ENCODE measurements at places on chromosomes 16 and 17. TPM values are rescaled to one million over a fixed set of nuclear protein-coding genes. Genes with fewer than 3 reads are reported as not detected.

GRCh38 chr17:40074871-40075200 lies 12.1 kb downstream of the THRA start:
- no peak for DNase-seq

DNA sequence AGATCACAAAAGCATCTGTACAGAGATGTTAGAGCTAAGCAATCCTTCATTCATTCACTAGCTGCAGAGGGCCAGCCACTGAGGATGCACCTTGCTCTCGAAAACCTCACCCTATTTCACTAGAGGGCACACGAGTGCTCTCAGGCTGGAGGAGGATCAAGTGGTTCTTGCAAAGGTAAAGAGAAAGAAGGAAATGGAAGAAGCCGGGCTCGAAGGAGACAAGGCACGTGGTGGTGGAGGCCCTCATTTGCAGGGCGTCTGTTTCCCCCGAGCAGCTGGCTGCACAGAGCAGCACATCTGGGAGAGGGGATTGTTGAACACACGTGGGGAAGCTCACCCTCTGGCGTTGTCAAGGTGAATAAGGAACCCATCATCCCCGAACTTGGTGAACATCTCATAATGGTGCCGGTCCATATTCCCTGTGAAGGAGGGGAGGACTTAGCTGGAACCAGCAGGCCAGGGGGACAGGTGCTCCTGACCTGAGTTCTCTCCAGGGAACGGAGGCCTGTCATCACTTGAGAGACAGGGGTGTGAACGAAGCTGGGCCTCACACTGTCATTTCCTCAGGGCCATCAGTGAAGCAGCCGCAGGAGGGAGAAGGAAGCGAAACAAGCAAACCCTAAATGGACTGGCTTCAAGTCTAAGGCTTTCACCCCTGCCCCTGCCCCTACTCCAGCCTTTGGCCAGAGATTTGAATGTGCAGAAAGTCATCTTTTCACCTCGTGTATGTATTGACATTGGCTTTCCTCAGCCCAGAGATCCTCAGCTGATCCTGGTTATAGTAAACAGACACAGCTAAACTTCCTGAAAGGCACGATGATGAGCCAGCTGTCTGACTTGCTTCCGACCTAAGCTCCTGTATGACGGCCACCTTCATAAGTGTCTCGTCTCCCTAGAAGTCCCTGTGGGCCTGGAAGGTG lies 27.6 kb downstream of the PRKAR1A start:
- DNase-seq: no peak

DNA sequence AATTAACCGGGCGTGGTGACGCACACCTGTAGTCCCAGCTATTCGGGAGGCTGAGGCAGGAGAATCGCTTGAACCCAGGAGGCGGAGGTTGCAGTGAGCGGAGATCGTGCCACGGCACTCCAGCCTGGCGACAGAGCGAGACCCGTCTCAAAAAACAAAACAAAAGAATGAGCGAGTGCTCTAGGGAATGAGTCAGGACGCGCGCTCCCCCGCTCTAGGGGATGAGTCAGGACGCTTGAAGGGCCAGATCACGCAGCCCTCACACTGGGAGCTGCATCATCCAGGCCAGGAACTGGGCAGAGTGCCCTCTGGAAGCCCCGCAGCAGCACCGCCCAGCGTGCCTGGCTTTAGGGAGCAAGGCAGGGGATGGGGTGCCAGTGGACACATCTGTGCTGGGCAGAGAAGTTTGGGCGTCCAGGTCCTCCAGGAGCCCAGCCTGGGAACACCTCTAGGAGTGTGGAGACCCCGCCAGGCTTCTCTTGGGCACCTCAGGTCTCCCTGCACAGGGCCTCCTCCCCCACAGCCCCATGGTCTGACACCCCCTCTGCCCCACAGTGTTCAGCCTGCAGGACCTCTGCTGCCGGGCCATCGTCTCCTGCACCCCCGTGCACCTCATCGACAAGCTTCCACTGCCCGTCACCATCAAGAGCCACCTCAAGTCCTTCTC lies 3.9 kb upstream of the WFIKKN1 start:
- no peak for DNase-seq

SPN gene
- total RNA-seq: 3.7 TPM

RGS9 gene
- 6.9 TPM for total RNA-seq

- DNase-seq: no peak
Measured at GRCh38 chr17:60527701-60528100, 1.7 kb upstream of the APPBP2 start.

GRCh38 chr16:78184238-78185183 lies 85.1 kb downstream of the WWOX start:
- no peak for DNase-seq

CEP295NL gene
- total RNA-seq: 0.83 TPM

- DNase-seq: no peak
Measured at GRCh38 chr17:9386401-9386800, 189.2 kb downstream of the STX8 start.

DNA sequence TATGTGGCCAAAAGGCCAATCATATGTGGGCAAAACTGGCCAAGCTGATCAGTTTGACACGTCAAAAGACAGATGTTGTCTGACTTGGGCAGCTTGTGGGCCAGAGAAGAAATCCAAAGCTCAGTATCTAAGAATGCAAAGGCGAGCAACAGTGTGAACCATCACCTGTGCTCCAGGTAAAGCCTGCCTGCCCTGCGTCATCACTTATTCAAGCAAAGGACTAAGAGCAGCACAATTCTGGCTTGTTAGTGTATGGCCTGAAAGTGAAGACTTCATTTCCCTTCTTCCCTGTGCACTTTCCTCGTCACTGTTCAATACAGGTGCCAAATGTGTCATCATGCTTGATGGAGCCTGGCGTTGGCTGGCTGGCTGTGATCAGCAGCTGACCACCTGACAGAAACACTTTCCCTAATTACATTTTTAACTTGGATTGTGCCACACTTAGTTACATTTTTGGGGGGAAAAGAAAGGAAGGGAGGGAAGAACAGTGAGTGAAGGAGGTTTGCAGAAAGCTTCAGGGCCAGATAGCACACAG lies 4.7 kb downstream of the FAM20A start:
- no peak for DNase-seq

DNA sequence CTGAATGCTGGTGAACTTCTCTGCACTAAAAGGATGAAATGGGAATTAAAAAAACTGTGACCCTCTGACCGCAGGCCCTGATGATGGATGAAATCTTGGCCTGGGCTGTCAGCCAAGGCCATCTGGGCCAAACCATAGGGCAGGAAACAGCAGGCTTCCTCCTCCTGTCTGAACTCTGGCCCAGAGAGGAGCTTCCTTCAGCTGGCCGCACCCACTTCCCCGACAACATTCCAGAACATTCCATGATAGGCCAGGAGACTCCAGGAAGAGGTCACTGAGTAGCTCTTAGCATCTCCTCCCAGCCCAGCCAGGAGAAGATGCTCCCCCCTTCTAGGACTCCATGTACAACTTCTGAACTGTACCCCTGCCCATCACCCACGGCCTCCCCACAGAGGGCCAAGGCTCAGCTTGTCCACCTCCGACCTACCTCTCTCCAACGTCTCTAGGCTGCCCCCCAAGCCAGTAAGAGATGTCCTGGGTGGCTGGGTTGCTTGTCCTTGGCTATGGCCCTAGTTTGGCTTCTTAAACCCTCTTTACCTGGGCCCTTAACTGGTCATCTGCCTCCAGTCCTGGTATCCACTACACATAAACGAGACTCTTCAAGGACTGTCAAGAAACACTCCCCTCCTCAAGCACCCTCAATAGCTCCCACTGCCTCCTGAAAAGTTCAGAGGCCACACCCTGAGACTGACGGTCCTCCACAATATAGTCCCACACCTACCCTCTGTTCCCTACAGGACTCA lies 1.7 kb downstream of the RPH3AL start:
- peak; percentile 91 for DNase-seq

DNA sequence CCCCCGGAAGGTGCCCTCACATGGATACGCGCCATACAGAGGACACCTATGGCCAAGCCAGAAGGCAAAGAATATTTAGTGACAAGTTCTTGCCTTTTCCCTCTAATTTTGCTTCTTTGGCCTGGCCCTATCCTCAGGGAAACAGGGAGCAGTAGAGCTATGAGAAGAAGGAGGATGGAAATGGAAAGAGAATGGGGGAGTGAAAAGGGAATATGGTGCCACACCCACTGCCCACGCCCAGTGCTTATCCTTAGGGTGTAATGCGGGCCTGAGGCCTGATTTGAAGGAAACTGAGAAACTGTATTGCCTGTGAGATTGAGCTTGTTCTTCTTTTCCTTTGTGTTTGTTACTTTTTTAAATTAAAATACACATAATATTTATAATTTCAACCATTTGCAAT lies 255.1 kb downstream of the HS3ST3A1 start:
- DNase-seq: no peak

- no peak for DNase-seq
Measured at GRCh38 chr17:4411201-4411600, 22.5 kb upstream of the SPNS3 start.

MVP gene
- 77.9 TPM for total RNA-seq

SARM1 gene
- 6.2 TPM for total RNA-seq

DNA sequence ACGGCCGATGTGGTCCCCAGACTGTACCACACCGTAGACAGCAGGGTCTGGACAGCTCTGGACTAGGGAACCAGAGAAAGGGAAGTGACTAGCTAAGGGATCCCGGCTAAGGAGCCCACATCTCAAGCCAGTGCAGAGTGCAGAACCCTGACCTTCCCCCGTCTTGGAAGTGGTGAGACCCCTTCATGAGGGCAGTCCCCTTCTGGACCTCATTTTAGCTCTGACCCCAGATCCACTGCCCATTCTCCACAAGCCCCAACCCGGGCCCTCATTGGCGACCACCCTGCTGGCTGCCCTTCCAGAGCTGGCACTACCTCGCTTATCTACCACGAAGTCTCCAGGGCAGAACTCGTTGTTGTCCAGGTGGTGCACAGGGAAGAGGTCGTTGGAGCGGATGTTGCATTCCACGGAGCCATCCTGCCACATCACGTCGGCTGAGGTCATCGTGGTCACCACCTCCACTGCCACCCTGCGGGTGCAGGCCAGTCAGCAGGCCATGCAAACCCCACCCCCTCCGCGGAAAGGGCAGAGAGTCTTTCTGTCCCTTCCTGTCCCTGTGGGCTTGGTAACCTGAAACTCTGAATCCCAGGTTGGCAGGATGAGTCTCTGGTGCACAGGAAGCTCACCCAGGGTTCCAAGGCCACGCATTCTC lies 14.2 kb downstream of the SPHK1 start:
- DNase-seq: no peak

GRCh38 chr16:75065149-75065505 lies 51.5 kb downstream of the LDHD start:
- DNase-seq: no peak

NAGS gene
- total RNA-seq: 4.5 TPM

GRCh38 chr17:27646232-27646631 lies 15.2 kb downstream of the LGALS9 start:
- no peak for DNase-seq

GRCh38 chr17:48237456-48237855 lies 129.9 kb downstream of the SNX11 start:
- DNase-seq: no peak

DNA sequence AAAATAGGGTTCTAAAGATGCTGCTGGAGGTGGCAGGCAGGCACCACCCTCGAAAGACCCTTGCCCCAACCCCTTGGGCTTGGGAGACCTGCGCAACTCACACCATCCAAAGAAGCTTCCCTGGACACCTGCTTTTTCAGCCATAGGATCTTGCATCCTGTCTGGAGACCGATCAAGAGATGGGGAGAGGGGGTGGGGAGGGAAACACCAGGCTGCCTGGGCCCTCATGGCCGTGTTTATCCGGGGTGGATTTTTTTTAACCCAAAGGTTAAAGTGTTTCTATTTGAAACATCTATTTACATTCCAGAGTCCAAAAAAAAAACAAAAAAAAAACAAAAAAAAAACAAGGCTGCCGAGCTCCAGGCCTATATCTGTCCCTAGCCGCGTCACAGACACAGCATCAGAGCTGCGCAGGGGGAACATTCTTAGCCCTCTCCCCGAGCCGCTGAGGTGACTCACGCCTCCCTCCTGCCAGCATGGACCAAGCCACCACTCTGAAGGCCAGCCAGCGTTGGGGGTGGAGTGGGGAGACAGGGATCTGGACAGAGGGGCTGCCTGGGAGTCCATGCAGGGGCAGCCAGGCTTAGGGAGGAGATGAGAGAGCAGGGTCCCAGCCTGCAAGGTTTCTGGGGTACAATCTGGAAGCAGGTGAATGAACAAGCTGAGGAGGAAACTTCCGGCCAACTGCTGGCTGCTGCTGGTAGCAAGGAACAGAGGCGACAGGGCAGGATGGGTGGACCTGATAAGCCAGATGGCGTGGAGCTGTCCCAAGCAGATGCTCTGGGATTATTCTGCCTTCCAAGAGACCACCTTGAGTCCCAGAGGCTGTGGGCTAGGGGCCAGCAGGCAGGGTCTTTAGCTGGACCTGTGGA lies 14.8 kb downstream of the HDAC5 start:
- peak; percentile 94 for DNase-seq

PLXDC1 gene
- total RNA-seq: 4.6 TPM

BEAN1 gene
- total RNA-seq: 0.48 TPM

SLC7A6OS gene
- total RNA-seq: 8.6 TPM

DNASE1L2 gene
- total RNA-seq: not detected

GRCh38 chr17:64278614-64279013 lies 15.6 kb upstream of the TEX2 start:
- DNase-seq: no peak

SAMD14 gene
- total RNA-seq: 1.1 TPM

DNA sequence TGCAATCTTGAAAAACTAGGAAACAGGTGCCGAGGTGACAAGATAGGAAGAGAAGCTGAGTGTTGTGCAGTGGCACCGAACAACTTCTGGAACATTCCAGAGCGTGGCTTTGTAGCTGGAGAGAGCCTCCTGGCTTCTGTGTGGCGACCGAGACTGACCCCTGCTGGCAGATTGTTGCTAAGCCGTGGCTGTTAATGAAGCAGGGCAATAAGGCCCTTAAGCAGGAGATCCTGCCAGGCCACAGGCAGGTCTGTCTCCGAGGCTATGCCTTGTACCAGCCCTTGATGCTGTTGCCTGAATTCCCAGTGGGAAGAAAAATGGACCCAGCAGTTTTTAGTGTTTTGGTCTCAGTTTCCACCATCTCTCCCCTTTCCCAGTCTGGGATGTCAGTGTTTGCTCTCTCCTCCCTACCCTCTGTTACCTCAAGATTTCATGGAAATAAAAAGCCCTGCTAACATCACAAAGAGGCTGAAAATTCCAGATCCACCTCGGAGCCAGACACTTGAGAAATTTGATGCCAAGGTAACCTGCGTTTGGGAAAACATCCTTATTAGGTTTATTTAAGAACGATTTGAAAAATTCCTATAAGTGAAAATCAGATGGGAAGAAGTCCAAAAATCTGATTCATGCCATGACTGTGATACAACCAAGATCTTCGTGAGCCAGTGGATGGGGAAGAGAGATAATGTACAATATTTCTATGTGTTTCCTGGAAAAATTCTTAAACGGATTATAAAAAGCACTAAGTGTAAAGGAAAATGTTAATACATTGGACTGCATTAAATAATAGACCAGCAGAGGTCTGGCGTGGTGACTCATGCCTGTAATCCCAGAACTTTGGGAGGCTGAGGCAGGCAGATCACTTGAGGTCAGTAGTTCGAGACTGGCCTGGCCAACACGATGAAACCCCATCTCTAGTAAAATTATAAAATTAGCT lies 265.1 kb downstream of the PRKCA start:
- peak; percentile 78 for DNase-seq

Data from right atrium auricular region (tissue), 2 donors.